Stimulated activated CD4-positive, alpha-beta T cell treated with anti-CD3 and anti-CD28 coated beads, Interleukin-4, amount 100 ng/mL, for 4 hours (primary cell): ENCODE measurements at places on chromosomes 5 and 9.

DNA sequence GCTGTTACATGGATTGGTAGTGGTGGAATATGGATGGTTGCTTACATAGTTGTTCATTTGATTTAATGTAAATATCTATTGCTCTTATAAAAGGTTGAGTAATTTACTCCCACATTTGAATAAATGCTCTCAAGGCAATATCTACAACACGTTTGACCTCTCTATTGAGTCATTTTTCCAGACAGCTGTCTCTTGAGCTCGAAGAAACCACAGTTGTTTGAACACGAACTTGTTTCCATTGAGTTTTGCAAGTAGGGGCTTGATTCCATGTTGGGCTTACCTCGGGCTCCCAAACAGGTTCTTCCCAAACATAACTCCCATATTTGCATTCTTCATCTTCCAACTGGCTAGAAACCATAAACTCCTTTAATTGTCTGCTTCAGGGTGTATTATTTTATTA lies 115.0 kb upstream of the HMHB1 start:
- no peak for DNase-seq

- DNase-seq, result no peak
These were observed 36.3 kb downstream of the PLPP1 start for GRCh38 chr5:55498457-55498856.

DNA sequence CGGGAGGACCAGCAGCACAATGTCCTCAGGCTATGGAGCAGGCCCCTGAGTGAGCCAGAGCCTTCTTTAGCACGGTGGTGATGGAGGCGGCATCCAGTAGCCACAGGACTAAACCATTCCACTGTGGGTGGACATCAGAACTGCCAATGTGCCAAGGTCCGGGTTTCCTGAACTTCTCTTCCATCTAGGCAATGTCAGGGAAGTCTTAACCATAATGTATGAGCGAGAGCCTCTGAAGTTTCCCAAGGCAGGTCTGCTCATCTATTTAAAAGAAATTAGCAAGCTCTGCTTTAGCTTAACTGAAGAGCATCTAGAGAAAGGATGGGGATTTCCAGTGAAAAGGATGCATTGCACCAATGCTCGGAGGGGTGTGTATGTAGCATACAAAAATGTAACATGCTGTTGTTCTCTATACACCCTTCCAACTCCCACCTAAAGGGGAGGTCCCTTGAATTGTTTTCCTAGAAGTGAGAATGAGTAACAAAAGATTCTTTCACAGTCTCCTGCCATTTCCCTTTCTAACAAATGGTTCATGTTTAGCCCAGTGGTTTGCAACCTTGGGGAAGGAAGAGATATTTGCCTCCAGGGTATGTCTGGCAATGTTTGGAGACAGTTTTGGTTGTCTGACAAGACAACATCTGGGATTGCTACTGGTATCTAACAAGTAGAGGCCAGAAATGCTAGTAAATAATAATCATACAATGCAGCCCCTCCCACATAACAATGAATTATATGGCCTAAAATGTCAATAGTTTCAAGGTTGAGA lies 6.1 kb upstream of the RXFP3 start:
- no peak for DNase-seq

- DNase-seq, result no peak
These were observed 172.8 kb downstream of the CARTPT start for GRCh38 chr5:71891856-71892255.

GRCh38 chr9:96020792-96021550 lies 145.5 kb downstream of the ERCC6L2 start:
- peak; percentile 55 for DNase-seq

- no peak for DNase-seq
These were observed 330.1 kb downstream of the ADAMTS6 start for GRCh38 chr5:65151614-65152013.

GRCh38 chr9:8680157-8680556 lies 880.6 kb upstream of the DMAC1 start:
- DNase-seq, result no peak

DNA sequence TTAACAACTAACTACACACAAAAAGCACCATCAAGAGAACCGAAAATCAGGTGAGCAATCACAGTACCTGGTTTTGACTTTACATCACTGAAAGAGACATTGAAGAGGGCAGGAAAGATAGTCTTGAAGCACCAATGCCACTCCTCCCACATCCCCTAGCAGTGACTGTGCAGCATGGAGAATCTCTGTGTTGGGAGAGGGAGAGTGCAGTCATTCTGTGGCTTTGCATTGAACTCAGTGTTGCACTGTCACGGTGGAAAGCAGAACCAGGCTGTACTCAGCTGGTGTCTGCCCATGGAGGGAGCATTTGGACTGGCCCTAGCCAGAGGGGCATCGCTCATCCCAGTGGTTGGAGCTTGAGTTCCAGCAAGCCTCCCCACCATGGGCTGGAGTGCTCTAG lies 40.4 kb downstream of the C5 start:
- DNase-seq, result no peak

DNA sequence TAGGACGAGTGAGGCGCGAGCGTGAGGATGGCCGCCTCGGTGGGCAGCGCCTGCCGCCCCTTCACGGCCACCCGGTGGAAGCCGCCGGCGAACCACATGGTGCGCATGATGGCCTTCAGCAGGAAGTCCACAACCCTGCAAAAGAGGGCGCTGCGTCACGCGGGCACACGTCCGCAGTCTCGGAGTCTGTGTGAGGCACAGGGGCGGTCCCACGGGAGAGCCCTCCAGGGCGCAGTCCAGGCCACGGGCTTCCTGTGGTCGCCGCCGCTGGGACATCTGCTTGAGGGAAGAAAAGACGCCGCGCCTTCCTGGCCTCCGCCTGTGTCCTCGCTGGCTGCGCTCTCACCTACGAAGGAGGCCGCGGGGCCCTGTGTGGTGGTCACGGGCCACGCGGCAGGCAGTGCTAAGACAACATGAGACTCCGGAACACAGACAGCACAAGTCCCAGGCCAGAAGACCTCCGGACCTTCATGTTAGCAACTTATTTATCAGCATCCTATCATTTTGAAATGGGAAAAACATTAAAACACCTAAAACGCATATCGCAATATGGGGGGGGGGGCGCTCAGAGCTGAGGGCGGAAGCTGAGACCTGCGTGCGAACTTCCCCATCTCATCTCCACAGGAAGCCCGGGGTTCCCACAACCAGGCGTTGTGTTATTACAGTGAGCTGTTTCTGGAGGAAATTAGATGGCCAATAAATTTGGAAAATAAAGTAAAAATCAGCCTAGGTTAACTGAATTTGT lies 28.8 kb downstream of the LPCAT1 start:
- no peak for DNase-seq

- DNase-seq, result no peak
These were observed 169.2 kb downstream of the AUH start for GRCh38 chr9:91192381-91193086.

DNA sequence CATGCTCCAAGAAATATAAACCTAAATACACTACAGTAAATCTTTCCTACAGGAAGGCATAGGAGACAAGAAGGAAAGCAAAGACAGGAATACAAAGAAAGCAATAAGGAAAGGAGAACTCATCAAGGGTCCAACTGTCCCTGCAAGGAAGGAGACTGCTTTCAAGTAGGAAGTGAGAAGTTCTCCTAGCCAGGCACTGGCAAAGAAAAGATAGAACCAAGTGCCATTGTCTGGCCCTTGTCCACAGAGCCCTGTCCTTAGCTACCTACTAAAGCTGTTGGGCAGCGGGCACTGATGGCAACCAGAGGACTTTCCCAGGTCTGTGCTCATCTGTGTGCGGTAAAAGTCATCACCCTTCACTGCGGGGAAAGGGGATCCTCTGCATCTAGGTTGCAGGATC lies 108.2 kb downstream of the KLHL3 start:
- DNase-seq, result no peak

DNA sequence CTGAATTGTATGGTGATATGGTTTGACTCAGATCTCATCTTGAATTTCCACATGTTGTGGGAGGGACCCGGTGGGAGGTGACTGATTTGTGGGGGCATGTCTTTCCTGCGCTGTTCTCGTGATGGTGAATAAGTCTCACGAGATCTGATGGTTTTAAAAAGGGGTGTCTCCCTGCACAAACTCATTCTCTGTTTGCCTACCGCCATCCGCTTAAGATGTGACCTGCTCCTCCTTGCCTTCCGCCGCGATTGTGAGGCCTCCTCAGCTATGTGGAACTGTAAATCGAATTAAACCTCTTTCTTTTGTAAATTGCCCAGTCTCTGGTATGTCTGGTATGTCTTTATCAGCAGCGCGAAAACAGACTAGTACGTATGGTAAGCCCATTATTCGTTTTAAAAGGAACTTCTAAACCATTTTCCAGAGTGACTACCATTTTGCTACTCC lies 48.7 kb downstream of the SLC36A1 start:
- no peak for DNase-seq

DNA sequence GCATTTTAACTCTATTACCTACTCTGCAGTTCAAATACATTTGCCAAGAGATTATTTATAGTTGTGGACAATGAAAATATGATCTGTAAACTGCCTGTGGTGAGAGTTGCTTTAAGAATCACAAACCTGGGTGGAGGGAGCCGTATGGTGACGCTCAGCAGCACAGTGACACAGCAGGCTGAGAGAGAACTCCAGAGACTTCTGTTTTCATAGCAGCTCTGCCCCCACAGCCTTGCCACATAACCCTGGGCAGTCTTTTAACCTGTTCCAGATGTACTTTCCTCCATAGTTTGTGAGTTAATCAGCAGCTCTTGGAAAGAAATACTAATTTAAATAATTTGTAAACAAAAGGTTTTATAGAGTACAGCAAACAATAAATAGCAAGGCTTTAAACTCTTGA lies 450.5 kb downstream of the ELAVL2 start:
- no peak for DNase-seq

DNA sequence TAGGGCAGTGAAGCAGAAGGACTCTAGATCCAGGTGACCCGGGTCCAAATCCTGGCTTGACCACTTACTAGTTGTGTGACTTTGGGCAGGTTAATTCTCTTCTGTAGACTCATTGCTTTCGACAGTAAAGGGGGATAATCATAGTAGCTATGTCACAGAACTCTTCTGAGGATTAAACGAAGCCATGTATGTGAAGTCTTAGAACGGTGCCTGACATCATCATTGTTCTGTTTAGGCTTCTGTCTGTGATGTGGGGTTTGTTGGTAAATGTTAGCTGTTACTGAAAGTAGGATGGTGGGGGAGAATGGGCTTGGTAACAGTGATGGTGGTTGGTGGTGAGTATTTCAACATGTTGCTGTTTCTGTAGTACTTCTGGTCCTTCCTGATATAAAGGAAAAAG lies 73.7 kb downstream of the MAP1B start:
- DNase-seq, result no peak

GRCh38 chr5:102613661-102614060 lies 114.9 kb upstream of the SLCO6A1 start:
- DNase-seq, result no peak

GRCh38 chr5:40853632-40854192 lies 12.5 kb downstream of the CARD6 start:
- DNase-seq, result no peak

DNA sequence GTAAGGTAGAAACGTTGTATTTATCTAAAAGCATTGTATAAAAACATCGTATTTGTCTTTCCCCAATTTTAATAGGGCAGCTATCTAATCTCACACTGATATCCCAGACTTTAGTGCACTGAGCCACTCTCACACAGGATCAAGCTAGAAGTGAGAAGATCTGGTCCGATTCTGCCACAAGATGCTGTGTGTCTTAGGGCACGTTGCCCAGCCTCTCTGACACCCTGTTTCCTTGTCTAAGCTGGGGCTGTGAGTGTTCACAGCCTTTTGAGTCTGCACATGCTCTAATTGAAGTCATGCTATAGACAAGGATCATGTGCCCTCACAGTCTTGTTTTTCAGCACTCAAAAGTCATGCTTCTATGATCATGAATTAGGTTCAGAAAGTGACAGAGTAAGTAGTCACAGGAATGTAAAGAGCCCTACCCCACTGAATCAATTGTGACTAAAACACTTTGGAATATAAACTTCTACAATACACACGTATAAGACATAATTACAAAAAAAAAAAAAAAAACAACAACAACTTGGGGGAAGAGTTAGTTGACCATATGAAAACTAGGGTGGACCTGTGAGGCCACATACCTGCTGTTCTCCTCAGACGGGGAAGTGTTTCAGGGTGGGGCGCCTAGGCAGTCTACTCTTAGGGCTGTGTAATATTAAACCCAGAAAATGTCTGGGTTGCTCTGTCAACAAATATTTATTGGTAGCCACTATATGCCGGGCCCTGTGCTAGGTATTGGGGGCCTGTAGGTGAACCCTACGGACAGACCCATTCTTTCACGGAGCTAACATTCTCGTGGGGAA lies 893 bp upstream of the ABLIM3 start:
- no peak for DNase-seq

- DNase-seq, result no peak
These were observed 161.9 kb downstream of the ARSB start for GRCh38 chr5:78823196-78823595.

- no peak for DNase-seq
These were observed 22.0 kb downstream of the OTULIN start for GRCh38 chr5:14686517-14686916.

DNA sequence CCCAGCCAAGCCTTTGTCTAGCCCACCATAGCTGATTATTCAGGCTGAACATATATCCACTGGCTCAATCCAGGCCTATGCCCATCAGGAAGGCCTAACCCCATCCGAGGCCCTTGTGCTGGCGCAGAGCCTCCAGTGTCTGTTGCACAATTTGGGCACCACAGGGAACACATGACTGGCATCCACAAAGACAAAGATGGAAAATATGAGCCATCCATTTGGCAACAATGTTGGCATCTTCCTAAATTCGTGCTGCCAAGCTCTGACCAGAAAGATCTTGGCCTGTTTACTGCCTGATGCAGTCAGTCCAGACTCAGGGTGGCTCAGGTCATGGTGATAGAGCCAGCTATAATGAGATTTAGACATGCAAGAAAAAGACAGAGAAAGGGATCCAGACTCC lies 233.8 kb downstream of the PIK3R1 start:
- no peak for DNase-seq

DNA sequence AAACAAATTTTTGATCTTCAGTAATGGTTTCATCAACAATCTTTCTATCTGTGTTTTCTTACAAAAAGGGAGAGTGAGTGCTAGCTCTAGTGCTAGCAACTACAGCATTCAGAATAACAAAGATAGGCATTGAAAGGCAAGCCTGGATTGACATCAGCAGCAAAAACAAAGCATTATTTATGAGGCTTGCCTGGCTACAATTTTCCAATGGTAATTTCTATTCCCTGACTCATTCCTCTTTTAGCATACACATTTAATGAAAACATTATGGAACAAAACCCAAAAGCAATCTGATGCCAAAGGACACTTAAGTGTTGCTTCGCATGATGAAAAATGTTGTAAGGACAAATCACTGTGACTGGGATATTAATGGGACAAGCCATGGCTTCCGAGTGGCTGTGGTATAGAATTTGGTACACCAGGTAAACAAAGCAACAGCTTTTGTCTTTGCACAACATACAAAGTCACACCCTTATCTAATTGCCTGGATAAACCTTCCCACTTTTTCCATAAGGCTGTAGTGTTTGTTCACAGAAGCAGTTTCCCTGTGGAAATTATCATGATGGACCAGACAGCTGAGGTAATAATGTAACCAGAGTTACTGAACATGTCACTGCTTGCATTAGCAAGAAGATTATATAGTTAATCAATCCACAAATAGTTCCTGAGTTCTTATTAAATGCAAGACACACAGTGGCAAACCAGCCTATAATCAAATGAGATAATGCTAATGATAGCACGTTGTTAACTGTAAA lies 179.8 kb upstream of the EDIL3 start:
- DNase-seq, result no peak

GRCh38 chr9:112542593-112543292 lies 56.1 kb downstream of the KIAA1958 start:
- DNase-seq, result no peak

GRCh38 chr9:99137225-99137624 lies 32.3 kb downstream of the TGFBR1 start:
- no peak for DNase-seq
